ENCODE measurements at places on chromosomes 1 and 21. TPM values are rescaled to one million over a fixed set of nuclear protein-coding genes. Genes with fewer than 3 reads are reported as not detected.

DNA sequence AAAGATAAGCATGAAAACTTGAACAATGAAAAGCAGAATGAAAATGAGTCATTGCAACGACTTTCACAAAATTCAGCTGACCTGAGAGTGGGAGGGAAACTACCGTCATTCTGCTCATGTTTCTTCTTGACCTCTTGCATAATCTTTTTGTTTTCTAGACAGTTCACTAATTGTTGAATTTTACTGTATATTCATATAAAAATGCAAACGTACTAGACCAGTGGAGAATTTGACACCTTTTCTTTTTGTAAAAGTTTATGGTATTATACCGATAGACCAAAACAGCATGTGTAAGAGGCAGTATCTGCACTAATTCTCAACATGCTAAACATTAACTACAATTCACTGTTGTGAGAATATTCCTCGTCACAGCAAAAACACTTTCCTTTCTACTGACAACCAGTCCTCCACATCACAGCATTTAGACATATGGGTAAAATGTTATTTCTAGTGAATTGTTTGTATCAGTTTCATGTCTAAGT is 137.8 kb downstream of the GREM2 start:
- no peak for DNase-seq

GRCh38 chr1:58941471-58942289 is 157.8 kb upstream of the JUN start:
- no peak for DNase-seq

GRCh38 chr1:103937763-103938357 is 188.2 kb downstream of the AMY1C start:
- no peak for DNase-seq

DNA sequence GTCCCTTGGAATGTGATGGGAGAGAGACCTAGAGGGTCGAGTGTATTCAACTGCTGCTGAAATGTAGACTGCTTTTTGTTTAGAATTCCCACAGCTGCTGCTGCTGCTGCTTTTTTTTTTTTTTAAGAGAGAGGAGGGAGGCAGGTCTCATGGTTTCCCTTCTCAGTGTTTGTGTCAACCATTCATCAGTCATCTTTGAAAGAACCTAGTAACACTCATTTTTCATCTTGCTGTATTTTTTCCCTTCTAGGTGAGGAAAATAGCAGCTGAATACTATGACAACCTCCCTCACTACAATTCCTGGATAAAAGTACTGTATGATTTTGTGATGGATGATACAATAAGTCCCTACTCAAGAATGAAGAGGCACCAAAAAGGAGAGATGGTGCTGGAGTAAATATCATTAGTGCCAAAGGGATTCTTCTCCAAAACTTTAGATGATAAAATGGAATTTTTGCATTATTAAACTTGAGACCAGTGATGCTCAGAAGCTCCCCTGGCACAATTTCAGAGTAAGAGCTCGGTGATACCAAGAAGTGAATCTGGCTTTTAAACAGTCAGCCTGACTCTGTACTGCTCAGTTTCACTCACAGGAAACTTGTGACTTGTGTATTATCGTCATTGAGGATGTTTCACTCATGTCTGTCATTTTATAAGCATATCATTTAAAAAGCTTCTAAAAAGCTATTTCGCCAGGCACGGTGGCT is 9.2 kb downstream of the DEGS1 start:
- no peak for DNase-seq

- no peak for DNase-seq
These were observed 2.0 kb upstream of the ZNF678 start for GRCh38 chr1:227561241-227561907.

Gene SLC9C2
- not detected for total RNA-seq

DNA sequence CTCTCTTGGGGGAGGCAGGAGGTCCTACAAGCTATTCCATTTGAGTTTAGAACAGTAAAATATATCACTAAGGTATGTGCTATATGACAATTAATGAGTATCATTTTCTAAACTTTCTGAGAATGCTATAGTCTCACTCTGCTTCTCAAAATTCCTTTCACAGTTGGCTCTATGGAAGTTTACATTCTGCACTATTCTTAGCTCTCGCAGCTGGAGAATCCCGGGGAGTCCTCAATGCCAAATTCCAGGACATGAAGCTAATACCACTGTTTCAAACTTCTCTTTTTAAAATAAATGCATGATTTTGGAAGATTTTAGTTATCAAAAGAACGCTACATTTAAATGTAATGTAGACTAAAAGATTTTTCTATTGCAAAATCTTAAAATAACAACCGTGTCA is 22.4 kb upstream of the PALMD start:
- DNase-seq: no peak

Gene KRTAP26-1
- total RNA-seq: not detected

DNA sequence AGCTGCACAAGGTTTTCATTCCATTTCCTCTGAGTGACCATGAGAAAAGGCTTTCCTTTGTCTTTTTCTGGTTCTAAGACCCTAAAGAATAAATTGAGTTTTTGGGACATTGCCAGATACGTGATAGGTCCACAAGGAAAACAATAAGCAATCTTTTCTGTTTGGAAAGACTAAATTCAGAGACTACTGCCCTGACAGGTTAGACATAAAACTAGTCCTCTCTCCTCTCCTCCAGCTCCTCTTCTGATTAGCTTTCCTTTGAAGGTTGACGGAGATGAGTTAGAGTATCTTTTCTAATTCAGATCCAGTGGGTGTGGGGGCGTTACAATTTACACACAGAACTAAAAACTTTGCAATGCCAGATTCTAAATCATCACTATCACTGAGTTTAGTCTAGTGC is 57.8 kb upstream of the C1orf53 start:
- no peak for DNase-seq

Gene DMRTA2
- not detected for total RNA-seq

Gene LENEP
- total RNA-seq: not detected

- DNase-seq: no peak
These were observed 145.3 kb upstream of the NCAM2 start for GRCh38 chr21:20852866-20853265.

DNA sequence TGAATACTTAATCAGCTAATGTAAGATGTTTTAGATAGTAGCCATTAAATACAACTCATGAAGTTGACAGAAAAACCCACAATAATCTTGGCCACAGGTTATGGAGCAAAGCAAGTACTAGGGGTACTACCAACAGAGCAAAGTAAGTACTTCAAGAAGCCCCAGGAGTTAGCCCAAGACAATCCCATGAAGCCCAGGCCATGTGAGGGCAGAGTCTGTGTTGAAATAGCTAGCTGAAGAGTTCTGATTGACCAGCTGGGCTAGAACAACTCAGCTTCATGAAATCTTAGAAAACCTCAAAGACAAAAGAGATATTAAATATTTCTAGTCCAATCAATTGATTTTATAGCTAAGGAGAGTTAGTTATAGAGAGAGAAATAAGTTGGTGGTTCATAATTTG is 212.9 kb upstream of the HOOK1 start:
- DNase-seq: no peak

Gene SLC16A1
- 40.1 TPM for total RNA-seq

All from esophagus muscularis mucosa (tissue), 4 donors.